Sigmoid colon (tissue), 7 donors: ENCODE measurements at places on chromosomes 3 and 15.

GRCh38 chr3:18840535-18841137 lies 307.7 kb upstream of the KCNH8 start:
- DNase-seq, result no peak

DNA sequence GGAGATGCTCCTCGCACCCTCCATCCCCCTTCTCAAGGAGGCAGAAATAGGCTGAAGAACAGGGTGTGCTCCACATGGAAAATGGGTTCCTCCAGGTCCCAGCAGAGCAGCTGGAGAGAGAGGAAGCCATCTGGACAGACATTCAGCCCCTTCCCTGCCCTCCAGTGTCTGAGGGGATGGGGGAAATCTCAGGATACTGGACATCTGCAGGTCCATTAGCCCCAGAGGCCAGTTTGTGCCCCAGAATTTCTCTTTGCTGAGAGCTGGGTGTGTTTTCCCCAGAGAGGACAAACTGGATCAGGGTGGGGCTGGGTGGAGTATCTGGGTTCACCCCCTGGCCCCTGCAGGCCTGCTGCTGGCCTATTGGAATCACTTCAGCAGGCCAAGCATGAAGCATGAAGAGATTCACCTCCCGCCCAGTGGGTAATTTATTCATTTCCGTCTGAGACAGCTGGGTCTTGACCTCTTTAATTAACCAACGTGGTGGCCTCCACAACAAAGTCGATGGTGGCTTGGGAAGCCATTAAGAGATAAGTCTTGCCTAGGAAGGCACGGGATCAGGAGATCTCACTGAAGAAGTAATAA lies 4.6 kb downstream of the FAM3D start:
- peak; percentile 11 for DNase-seq

DNA sequence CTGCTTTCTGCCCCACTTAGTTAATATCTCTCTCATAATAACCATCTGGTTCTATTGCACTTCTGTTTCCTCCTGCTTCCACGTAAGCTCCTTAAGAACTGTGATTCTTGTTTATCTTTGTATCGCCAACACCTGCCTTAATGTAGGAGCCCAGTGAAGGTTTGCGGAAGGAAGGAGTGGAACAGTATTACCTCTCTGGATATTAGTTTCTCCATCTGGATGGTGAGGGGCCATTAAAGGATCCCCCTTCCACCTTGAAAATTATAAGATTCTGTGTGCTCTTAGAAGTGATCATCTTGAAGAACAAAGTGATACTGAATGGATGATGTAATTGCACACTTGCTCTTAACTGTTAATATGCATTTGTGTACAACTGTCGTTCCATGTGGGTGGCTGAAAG lies 2.2 kb downstream of the CHRNA5 start:
- DNase-seq, result no peak

GRCh38 chr3:10088256-10088655 lies 19.8 kb downstream of the FANCD2OS start:
- no peak for DNase-seq

- no peak for DNase-seq
These were observed 282.3 kb upstream of the NECTIN3 start for GRCh38 chr3:110789315-110789714.

- no peak for DNase-seq
These were observed 323.6 kb upstream of the CTDSPL start for GRCh38 chr3:37537914-37538691.
